ENCODE measurements at places on chromosomes 3 and 15.

DNA sequence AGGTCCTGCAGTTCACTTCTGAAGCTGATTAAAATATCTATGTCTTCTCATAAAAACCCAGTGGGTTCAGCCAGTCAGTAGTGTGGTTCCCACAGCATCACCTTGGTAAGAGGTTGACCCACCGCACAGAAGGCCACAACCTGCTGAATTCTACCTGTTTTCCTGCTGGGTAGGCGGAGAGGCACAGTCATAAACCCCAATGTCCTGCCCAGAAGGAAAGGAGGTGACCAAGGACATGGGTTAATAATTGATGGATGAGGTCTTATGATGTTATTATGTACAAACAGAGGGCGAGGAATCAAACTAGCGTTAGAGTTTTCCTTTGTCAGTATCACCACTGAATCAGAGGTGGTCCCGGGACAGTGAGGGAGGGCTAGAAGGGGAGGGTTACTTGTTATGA is 27.8 kb downstream of the CA12 start:
- no peak for DNase-seq

DNA sequence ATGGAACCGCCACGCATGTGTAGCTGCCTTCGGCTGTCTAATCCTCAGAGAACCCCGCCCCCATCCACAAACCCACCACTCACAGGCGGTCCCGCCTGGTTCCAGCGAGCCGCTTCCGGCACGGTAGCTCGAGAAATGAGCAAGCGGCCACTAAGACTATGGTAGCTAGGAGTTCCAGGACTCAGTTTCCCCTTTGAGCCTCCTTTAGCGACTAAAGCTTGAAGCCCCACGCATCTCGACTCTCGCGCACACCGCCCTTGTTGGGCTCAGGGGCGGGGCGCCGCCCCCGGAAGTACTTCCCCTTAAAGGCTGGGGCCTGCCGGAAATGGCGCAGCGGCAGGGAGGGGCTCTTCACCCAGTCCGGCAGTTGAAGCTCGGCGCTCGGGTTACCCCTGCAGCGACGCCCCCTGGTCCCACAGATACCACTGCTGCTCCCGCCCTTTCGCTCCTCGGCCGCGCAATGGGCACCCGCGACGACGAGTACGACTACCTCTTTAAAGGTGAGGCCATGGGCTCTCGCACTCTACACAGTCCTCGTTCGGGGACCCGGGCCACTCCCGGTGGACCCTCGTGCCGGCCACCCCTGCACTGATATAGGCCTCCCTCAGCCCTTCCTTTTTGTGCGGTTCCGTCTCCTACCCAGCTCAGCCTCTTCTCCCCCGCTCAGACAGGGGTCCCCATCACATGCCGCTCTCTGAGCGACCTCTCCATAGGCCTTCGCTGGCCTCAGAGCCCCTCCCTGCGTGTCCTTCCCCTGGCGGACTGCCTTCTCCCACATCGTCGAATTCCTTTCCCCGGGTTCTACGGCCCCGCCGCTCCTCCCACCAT is at the start of gene RAB11A:
Gene RAB11A, plus strand, starts transcription at position 366 of the 828 bp plus-strand sequence. Its CDS starts 95 bp downstream, at position 461.
- peak; percentile 99 for DNase-seq

GRCh38 chr3:46537779-46538178 is 28.3 kb downstream of the LRRC2 start:
- DNase-seq: no peak

DNA sequence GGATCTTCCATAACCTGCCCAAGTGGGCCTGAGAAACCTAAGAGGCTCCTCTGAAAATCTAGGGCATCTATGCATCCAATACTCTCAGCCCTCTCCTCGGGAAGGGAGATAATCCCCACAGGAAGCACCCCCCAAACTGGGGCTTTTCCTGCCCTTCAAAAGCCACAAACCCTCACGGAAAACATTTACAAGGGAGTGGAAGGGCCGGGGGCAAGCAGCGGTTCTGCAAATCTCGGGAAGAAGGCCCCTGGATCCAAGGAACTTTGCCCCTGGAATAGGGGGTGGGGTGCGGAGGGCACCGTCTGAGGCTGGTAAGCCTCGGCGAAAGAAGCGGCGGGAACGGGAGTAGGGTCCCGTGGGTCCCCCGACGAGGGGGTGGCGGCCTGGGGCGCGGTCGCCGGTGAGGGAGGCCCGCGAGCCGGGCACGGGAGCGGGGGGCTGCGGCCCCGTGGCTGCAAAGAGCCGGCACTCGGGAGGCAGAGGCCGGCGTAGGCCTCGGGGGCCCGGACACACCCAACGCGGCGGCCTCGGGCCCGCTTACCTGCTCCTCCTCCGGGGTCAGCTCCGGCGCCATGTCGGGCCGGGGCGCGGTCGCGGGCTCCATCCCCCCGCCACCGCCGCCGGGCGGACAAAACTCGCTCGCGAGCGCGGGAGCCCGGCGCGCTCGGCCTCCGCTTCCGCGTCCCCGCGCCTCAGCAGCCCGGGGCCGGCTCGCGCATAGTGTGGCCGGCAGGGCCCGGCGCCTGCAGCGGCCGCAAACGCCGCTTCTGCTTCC is 755 bp downstream of the PTPN9 start:
- no peak for DNase-seq

- DNase-seq: no peak
These were observed 45.7 kb downstream of the PDHB start for GRCh38 chr3:58387650-58388546.

DNA sequence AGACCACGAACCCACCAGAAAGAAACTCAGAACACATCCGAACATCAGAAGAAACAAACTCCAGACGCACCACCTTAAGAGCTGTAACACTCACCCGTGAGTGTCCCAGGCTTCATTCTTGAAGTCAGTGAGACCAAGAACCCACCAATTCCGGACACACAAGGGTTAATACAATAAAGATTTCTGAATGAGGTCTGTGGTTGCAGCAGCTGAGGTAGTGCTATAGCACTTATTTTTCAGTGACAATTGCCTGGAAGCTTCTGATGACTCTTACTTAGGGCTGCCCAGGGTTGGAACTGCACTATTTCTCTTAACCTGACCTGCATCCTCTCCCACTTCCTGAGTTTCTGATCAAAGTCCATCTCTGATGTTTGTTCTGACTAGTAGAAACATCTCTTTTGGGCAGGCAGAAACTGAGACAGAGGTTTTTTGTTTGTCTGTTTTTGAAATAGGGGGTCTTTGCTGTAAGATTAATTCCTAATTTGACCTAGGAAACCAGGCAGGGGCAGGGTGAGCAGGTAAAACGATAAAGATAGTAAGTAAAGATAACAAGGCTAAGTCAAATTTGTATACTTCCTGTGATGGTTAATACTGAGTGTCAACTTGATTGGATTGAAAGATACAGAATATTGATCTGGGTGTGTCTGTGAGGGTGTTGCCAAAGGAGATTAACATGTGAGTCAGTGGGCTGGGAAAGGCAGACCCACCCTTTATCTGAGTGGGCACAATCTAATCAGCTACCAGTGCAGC is 169.1 kb downstream of the GAP43 start:
- peak; percentile 51 for DNase-seq

- no peak for DNase-seq
These were observed 105.8 kb downstream of the LSAMP start for GRCh38 chr3:116339441-116340028.

DNA sequence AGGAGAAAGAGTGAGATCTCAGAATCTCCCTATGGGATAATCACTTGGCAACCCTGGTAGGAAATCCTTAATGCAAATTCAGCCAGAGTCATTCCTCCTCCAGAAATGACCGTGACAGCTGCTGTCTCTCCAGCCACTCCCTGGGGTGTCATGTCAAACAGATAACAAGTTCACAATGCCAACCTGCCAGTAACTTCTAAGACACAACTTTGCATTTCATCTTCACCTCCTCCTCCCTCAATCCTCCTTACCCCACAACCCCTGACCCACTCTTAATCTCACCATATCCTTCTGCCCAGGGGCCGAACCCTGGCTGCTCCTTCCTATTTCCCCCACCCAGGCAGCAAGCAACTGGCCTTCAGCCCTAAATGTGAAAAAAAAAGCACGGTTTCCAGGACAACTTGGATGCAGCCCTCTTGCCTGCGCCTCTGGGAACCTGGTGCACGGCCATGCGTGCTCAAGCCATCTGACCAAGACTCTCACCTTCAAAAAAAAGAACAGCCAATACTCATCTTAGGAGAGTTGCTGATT is 166.0 kb downstream of the NTRK3 start:
- no peak for DNase-seq

DNA sequence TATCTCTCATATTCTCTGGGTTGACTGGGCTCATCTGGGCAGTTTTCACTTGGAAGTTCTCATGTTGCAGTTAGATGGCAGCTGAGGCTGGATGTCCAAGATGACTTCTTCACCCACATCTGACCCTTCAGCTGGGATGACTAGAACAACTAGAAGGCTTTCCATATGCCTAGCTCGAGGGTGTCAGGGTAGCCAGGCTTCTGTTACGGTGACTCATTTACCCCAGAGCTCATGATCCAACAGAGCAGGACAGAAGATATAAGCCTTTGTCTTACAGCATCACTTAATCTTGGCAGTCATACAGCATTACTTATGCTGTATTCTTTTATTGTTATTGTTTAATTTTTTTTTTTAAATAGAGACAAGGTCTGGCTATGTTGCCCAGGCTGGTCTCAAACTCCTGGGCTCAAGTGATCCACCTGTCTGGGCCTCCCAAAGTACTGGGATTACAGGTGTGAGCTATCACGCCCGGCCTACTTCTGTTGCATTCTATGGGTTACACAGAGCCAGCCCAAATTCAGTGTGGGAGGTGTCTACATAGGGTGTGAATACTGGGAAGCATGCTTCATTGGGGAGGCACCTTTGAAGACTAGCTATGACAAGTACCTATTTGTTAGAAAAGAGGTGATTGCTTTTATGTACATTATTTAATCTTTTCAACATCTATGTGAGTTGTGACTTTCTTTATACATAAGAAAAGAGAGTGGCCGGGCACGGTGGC is 10.7 kb downstream of the HMCES start:
- no peak for DNase-seq

- DNase-seq: no peak
These were observed 625.6 kb downstream of the SI start for GRCh38 chr3:164452707-164453106.

DNA sequence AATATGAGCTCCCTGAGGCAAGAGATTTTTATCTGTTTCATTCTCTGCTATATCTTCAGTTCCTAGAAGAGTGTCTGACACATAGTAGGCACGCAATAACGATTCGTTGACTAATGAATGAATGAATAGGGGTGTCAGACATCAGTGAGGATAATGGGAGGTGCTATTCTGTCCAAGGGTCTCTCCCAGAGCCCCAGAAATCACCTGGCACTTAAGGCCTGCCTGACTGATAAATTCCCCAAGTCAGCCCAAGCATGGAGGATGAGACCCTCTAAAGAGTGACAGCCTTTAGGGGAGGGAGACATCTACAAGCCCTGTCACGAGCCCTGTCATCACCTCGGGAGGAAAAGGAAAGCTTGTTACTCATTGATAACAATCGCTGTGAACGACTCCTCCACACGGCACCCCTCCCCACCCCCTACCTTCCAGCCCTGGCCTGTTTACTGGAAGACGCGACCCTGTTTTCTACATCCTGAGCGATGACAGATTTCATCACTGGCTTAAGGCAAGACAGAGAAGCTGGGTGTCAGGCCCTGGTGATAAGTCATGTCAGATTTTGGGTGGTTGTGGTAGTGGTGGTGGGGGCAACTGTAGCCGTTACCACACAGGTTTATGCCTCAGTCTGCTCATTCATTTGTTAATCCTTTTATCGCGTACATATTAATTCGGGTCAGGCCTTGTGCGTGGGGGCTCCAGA is 23.1 kb downstream of the BHLHE40 start:
- DNase-seq: no peak

DNA sequence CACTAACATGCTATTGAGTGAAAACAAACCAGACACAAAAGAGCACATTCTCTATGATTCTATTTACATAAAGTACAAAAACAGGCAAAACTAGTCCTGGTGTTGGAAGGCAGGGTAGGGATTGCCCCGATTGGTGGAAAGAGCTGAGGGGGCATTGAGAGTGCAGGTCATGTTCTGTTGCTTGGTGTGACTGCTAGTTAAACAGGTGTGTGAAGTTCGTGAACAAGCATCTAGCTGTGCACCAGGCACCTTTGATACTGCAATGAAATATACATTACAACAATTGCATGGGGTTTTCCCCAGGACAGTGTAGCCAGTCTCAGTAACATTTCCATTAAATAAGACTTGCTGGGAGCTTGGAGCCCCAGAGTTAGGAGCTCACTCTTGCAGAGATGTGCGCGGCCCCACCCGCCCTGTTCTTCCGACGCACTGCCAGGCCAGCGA is 26.3 kb upstream of the THRB start:
- no peak for DNase-seq

DNA sequence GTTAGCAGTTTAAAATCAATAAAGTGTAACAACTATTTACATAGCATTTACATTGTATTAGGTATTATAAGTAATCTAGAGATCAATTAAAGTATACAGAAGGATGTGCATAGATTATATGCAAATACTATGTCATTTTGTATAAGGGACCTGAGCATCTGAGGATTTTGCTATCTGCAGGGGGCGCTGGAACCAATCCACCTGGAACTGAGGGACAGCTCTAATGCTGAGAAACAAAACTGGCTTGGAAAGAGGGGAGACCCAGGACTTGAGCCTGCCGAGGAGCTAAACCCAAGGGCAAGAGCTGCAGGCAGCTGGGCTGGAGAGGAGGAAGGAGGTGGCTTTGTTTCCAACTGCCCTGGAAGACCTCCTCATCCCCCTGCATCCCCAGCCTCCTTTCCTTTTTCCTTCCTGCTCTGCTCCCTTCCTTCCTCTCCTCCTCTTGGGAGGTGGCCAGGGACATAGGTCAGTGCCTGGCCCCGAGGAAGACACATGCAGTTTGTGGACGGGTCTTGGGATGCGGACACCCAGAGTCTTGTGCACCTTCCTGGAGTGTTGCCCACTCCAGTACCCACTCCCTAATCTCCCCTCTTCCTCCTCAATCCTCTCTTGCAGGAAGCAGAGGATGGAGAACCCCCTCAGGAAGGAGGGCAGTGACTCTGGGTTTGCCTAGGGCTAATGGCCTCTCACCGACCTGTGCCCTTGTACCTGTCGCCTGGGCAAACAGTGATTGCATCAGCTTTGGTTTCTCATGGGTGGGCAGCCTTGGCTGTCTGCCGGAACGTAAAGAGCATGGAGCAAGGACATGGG is 825 bp upstream of the RTP3 start:
- DNase-seq: peak; percentile 9

DNA sequence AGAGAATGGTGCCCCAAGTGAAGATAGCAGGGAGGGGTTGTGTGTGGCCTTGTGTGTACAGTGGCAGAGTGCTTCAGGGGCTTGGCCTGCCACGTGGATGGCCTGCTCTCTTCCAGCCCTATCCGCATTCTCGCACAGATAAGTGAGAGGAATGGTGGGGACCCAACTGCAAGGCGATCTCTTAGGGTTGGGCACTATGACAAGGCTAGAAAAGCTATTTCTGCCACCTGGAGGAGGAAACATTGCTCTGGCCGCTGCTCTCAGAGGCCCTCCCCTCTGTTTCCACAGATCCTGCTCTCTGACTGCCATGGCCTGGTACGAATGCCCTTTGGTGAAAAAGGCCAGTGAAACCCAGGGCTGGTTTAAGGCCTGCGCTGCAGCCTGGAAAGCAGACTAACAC is 20.6 kb downstream of the EEFSEC start:
- DNase-seq: no peak

- no peak for DNase-seq
These were observed 1.8 kb upstream of the CCR9 start for GRCh38 chr3:45884368-45885201.

GRCh38 chr3:141556034-141556433 is 69.2 kb downstream of the RASA2 start:
- DNase-seq: no peak
